ENCODE measurements at places on chromosomes 2 and 18.

DNA sequence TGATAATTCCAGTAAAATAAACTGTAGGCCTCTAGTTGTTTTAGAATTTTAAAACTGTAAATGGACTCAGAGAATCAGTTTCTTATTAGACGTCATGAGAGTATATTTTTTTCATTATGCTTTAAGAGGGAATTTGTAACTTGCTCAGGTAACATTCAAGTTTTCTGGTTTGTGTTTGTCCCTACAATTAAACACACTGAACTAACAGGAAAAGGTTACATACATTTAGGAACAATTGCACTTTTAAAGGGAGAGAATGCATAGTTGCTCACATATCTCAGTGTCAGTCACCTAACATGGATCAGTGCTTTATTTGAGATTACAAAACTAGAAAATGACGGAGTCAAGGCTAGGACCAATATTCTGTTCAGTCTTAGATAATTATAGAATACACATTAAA, 3.1 kb downstream of the COL3A1 start:
- DNase-seq = no peak

DNA sequence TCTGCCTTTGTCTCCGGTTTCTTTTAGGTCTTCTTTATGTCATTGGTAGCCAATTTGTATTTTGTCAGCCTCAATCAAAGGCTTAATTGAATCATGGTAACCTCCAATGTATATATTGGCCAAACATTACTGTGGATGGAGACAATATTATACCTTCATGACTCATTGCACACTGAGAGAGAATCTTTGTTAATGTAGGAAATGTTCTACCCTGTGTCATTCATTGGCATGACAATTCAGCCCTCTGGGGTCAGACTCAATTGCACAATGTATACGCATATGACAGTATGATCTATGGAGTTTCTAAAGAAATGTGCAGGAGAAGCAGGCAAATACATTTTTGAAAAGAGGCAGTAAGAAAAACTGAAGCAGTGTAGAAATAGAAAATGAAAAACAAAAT, 162.6 kb downstream of the PDE11A start:
- no peak for DNase-seq

DNA sequence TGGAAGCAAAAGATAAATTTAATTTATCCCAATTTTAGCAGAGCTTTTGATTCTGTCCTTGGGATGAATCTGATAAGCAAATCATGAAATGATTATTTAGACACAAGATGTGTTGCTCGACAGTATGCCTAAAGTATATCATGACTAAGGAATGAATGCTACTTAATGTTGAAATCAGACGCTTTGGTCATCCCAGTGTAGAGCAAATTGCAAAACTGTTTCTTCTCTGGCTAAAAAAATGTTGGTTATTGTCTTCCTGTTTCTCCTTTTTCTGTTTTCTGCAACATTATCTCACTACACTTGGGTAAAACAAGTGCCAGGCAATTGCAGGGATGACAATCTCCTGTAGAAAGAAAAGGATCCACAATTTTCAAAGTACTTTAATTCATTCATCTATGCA, 66.4 kb downstream of the BABAM2 start:
- DNase-seq = no peak

DNA sequence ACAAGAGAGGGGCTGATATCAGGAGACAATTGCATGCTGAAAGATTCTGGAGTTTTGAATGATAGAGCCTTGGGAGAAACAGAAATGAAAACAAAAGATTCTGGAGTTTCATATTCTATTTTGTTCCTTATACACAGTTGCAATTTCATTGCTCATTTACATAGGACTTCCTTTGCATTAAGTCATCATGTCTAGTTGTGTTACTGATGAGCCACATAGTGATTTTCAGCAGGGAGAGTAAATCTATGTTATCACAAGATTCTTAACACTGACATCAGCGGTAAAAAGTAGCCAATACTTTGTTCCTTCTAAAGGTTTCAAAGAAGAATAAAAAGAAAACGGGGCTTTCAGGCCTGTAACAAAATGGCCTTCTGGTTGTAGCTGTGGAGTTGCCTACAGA, 7.1 kb downstream of the ADAM17 start:
- no peak for DNase-seq

GRCh38 chr18:11981543-11982366, 448 bp downstream of the IMPA2 start:
- peak; percentile 65 for DNase-seq
